ENCODE measurements at places on chromosomes 3 and 15. TPM values are rescaled to one million over a fixed set of nuclear protein-coding genes. Genes with fewer than 3 reads are reported as not detected.

TMC3 gene
- total RNA-seq: not detected

GOLGA6A gene
- total RNA-seq: not detected

LMAN1L gene
- total RNA-seq: not detected

SLC22A13 gene
- not detected for total RNA-seq

SYNPR gene
- total RNA-seq: not detected

STAB1 gene
- total RNA-seq: 0.50 TPM

MED12L gene
- 0.17 TPM for total RNA-seq

SYNM gene
- 1.6 TPM for total RNA-seq

SV2B gene
- total RNA-seq: not detected

MAGEL2 gene
- 0.84 TPM for total RNA-seq

SNURF gene
- total RNA-seq: 0.45 TPM

SPPL2A gene
- 84.3 TPM for total RNA-seq

MCTP2 gene
- total RNA-seq: 1.8 TPM

ZNF660 gene
- 1.5 TPM for total RNA-seq

DHFR2 gene
- 2.7 TPM for total RNA-seq

DUOX2 gene
- not detected for total RNA-seq

PPP2R3A gene
- total RNA-seq: 9.8 TPM

TRIM42 gene
- total RNA-seq: not detected

MME gene
- total RNA-seq: 154 TPM

WDR93 gene
- 0.15 TPM for total RNA-seq

SLCO2A1 gene
- 3.0 TPM for total RNA-seq

KY gene
- total RNA-seq: not detected

CCDC54 gene
- total RNA-seq: not detected

ANKUB1 gene
- not detected for total RNA-seq

ROBO1 gene
- 27.6 TPM for total RNA-seq

NR2E3 gene
- not detected for total RNA-seq

CIB2 gene
- total RNA-seq: 2.8 TPM

ISLR gene
- total RNA-seq: 16.1 TPM

NMNAT3 gene
- total RNA-seq: 0.84 TPM

TMEM207 gene
- total RNA-seq: not detected

CLDN18 gene
- total RNA-seq: not detected

MOBP gene
- total RNA-seq: not detected

STAC gene
- total RNA-seq: 4.3 TPM

SAMD7 gene
- total RNA-seq: not detected

SEMA6D gene
- 1.8 TPM for total RNA-seq

LCMT2 gene
- 3.7 TPM for total RNA-seq

ROPN1 gene
- total RNA-seq: not detected

RBPMS2 gene
- total RNA-seq: 0.59 TPM

C3orf85 gene
- total RNA-seq: not detected

SNTN gene
- total RNA-seq: not detected

STRA6 gene
- total RNA-seq: 0.17 TPM

AHSG gene
- total RNA-seq: not detected

IQGAP1 gene
- total RNA-seq: 122 TPM

PLOD2 gene
- total RNA-seq: 49.2 TPM

SCAP gene
- 42.7 TPM for total RNA-seq

CPLX3 gene
- total RNA-seq: not detected

C3orf20 gene
- not detected for total RNA-seq

FRMD5 gene
- 0.84 TPM for total RNA-seq

All from bronchus fibroblast of lung (primary cell).